Natural killer cell treated with Interleukin-12 subunit alpha and Interleukin-12 subunit beta and Interleukin-15 and Interleukin-18, amount 100 ng/mL, for 72 hours (primary cell): ENCODE measurements at places on chromosomes 7 and 10. TPM values are rescaled to one million over a fixed set of nuclear protein-coding genes. Genes with fewer than 3 reads are reported as not detected.

GRCh38 chr10:63553473-63553872, 32.3 kb downstream of the REEP3 start:
- no peak for DNase-seq
- H3K27ac ChIP-seq = no peak overlapping the region
- H3K36me3 ChIP-seq = no peaks in the 10 kb centered on the region

SFXN4 gene
- 22.4 TPM for total RNA-seq

GRCh38 chr7:39355664-39356063, 210.5 kb upstream of the YAE1 start:
- peaks cover 5% of the 10 kb centered on the region for H3K27me3 ChIP-seq
- no peaks in the 10 kb centered on the region for H3K36me3 ChIP-seq
- DNase-seq = no peak
- H3K4me1 ChIP-seq = peaks cover 8% of the 10 kb centered on the region
- peak overlapping the region; percentile 13 for H3K27ac ChIP-seq

GRCh38 chr7:107355616-107356015, 114.2 kb upstream of the GPR22 start:
- no peak for DNase-seq
- no peaks in the 10 kb centered on the region for H3K27me3 ChIP-seq
- no peak overlapping the region for H3K4me3 ChIP-seq
- H3K27ac ChIP-seq = no peak overlapping the region
